NCI-H2171 treated with DMSO at 0.1 percent for 48 hours (cell line): ENCODE measurements at places on chromosomes 7 and 10.
A peak's percentile ranks its signal among the peaks of the same experiment; 100 is the strongest.

DNA sequence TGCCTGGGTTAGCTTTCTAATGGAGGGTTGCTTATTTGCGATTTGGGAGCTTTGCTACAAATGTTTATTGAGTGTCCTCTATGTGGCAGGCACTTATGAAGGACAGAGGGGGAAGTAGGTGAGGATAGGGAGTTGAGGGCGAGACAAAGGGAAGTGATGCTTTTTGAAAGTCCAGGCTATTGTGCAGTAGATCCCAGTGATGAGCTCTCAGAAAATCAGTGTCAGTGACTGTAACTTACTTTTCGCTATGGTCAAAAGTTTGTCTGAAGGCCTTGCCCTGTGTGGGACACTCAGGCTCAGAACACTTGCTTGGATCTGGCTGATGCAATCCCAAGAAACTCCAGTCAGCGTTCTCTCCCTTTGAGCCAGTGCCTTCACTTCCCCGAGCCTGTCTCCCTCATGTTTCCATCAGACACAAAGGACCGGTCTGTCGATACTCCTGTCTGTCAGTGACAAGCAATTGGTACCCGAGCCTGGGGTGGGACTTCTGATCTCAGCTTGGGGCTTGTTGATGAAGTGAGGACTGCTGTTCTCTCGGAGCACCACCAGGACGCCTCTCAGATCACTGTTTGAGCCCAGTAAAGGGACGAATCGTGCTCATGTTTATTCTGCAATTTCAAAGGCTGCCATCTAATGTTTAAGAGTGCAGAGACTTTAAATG lies 63.1 kb upstream of the SORCS3 start:
- DNase-seq = no peak

- DNase-seq = no peak
These were observed 5.2 kb upstream of the VAX1 start for GRCh38 chr10:117143103-117143823.

- DNase-seq = no peak
These were observed 18.2 kb downstream of the DPYSL4 start for GRCh38 chr10:132204781-132205473.

GRCh38 chr10:88903715-88904114 lies 23.7 kb downstream of the STAMBPL1 start:
- no peak for DNase-seq

DNA sequence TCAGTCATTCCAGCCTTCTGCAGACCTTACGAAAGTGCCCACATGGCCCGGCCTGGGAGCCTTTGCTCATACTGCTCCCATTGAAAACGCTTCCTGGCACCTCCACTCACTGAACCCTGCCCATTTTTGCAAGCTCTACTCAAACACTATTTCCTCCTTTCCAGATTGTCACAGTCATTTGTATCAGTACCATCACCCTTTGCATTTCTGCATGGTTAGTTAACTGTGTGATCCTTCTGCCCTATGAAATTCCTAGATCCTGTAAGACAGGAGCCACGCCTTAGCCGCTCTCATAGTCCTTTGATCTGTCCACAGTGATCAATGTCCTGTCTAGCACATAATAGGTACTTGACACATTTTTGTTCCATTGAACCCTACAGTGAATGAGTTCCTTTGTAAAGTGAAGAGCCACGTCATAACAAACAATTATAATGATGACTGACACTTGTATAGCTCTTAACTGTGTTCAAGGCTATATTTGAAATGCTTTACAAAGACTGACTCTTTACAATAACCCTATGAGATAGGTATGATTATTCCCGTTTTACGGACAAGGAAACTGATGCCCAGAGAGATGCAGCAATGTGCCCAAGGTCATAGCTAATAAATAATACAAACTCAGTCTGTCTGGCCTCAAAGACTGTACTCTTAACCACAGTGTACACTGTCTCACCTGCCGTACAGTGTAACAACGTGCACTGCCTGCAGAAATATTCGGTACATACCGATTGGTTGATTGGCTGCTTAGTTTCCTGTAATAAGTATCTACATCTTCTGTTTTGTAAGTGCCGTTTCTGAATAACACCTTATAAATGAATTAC lies 16.6 kb upstream of the ITIH2 start:
- DNase-seq = no peak

GRCh38 chr10:22010973-22011408 lies 7.5 kb upstream of the DNAJC1 start:
- DNase-seq = peak; percentile 9

GRCh38 chr10:112365451-112365850 lies 8.5 kb upstream of the ACSL5 start:
- no peak for DNase-seq

DNA sequence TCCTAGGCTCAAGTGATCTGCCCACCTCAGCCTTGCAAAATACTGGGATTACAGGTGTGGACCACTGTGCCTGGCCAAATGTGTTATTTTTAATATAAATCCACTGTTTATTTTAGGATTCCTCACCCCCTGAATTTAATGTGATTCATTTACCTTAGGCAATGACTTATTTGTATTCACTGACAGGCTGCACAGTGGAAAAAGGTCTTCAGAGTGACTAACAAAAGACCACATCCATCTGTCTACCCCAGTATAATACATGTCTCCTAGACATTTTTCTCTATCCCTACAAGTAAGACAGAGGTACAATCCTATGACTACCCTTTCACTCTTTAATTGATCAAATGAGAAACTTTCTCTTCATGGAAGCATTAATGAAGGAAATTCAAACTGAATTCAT lies 230.2 kb downstream of the AHR start:
- DNase-seq = no peak

DNA sequence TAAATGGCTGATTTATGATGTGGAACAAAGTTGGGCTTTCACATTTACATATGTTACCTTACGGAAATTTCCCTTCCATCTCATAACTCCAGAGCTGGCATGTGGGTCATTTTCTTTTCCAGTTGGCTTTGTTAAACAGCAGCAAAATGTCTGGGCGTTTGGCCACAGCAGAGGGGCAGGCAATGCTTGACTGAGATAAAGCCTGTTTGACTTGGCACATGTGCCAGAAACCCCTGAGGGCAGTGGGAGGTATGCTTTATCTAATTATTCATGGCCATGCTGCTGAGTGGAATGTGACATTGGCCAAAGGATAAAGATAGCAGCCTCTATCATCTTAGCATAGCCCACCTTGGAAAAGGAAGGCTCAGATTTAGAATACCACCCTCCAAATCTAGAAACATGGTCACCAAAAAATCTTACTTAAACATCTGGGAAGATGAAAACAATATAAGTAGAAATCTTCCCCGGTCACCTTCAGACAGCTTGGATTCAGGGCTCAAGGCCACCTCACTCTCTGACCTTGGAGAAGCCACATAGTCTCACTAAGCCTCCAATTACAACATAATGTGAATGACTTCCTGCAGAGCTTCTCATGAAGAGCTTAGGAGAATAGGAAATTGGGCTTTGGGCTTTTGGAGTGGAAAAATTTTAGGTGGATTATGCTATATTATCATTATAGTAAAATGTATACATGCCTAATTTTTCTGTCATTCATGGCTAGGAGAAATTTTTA lies 101.5 kb downstream of the GRM3 start:
- DNase-seq = no peak

DNA sequence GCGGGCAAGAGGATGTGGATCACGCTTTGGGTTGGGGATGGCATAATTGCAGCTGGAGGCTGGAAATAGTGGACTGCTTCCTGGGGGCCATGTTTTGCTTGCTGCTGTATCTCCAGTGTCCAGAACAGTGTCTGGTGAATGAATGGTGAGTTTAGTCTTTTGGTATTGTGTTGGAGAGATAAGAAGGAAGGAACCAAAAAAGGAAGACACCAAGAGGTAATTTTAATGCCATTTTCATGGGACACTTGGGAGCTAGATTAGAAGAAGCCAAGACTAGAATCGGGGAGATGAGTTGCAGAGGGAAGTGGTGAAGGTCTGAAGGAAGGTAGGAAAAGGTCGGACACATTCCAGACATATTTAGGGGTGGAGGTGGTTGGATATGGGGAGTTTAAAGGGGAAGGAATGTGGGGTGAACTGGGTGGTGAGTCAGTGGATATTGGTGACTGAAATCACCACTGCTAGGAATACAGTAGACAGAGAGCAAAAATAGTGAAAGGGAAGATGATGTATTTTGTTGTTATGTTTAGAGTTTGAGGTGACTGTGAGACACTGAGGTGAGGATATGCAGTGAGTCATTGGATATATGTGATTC lies 76.7 kb downstream of the CCNY start:
- no peak for DNase-seq

DNA sequence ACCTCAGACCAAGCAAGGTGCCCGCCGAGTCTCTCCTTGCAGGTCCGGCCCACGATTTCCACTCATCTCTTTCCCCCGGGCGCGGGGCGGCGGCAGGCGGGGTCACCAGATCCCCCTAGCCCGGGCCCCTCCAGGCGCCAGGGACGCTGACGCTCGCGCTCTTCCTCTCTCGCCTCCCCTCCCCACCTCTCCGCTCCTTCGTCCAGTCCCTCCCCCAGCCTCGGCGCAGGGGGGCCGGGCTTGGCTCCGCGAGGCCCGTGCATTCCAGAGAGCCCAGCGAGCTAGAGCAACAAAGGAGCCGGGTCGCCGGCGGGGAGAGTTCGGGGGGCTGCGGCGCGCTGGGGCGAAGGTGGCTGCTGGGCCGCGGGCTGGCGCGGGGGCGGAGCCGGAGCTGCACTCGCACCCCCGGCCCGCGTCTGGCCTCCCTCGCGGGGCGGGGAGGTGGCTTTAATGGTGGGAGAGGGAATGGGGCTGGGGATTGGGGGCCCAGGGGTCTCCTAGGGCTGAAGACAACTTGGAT lies at the start of gene SMO:
TSS of gene SMO (plus strand) at position 262 of the 520 bp plus-strand sequence. CDS start 519 bp downstream, outside the sequence.
- peak; percentile 34 for DNase-seq

GRCh38 chr10:47249881-47250280 lies 50.1 kb upstream of the GDF10 start:
- no peak for DNase-seq

- no peak for DNase-seq
These were observed 59.8 kb downstream of the COA1 start for GRCh38 chr7:43669286-43670081.

- DNase-seq = no peak
These were observed 105.0 kb upstream of the HDAC9 start for GRCh38 chr7:18390535-18390907.

GRCh38 chr10:3622845-3623621 lies 162.0 kb downstream of the KLF6 start:
- DNase-seq = no peak

DNA sequence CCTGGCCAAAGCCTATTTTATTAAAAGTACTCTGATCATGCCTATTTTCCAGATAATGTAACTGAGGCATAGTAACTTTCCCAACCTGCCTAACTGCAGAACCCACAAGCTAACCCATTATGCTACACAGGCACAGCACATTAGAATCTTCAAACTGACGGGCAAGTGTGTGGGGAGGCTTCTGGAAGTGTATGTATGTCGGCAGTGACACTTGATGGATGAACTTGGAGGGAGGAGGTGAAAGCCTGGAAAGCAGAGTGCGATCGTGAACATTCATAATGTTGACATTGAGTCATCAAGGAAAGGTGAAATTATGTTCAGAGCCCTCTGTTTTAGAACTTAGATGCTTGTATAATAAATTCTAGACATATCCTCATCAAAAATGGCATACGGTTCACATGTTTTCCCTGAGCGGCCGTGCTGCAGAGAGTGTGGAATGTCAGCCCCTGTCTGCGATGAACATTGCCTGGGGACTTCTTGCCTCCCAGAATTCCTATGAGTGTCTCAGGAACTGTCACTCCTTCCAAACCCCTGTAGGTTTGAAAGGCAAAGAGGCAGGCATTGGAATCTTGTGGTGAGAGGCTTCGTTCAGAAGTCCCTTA lies 102.4 kb downstream of the SLIT1 start:
- no peak for DNase-seq

DNA sequence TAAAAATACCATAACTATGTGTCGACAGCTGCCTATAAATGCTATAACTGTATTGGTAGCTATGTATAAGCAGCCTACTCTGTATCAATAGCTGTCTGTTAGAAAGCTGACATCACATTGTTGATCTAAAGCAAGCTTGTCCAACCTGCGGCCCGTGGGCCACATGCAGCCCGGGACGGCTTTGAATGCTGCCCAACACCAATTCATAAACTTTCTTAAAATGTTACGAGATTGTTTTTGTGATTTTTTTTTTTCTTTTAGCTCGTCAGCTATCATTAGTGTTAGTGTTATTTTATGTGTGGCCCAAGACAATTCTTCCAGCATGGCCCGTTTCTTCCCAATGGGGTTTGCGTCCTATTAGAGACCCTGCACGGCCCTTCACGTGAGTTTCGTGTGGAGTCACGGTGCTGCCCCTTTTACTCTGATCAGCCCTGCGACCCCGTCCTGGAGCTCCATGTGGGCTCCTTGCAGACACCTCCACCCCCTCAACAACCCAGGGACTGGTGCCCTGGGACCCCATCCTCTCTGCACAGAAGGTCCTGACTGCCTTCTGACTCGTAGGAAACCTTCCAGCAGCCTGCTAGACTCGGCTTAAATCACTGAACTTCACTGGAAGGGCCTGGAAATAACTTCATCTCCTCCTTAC lies 4.5 kb upstream of the PRKAR1B start:
- DNase-seq = no peak

DNA sequence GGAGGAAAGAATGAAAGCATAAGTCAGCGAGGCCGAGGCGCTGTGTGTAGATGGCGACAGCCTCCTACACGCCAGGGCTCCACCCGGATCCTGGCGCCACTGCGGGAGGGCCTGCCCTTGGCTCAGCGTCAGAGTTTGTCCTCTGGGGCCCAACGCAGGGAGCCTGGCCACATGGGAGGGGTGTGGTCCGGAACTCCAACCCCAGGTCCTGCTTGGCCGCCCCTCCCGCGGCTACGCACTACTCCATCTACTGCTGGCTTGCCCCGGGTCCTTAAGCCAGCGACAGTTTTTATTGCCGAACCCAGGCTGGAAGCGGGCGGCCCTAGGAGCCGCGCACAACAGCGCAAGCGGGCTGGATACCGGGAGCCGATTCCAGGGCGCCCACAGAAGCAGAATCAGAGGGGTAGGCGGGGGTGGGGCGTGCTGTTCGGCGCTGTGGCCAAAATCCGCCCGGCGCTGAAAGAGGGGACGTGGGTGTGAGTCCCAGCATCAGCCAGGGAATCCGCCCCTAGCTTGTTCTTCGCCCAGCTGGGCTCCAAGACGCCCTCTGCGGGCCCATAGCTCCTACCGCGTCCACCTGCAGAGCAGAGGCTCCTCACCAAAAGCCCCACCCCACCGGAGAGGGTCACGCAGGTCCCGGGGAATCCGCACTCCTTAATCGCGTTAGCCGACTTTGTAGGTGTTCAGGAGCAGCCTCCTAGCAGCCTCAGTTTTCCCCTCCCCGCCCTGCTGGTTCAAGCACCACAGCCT lies 4.5 kb downstream of the KAZALD1 start:
- peak; percentile 52 for DNase-seq

- DNase-seq = no peak
These were observed 304.6 kb downstream of the TNS3 start for GRCh38 chr7:47277321-47277781.

- DNase-seq = no peak
These were observed 21.3 kb upstream of the TMEM236 start for GRCh38 chr10:17730667-17731066.

- no peak for DNase-seq
These were observed 11.5 kb upstream of the PRKAG2 start for GRCh38 chr7:151888079-151889067.

DNA sequence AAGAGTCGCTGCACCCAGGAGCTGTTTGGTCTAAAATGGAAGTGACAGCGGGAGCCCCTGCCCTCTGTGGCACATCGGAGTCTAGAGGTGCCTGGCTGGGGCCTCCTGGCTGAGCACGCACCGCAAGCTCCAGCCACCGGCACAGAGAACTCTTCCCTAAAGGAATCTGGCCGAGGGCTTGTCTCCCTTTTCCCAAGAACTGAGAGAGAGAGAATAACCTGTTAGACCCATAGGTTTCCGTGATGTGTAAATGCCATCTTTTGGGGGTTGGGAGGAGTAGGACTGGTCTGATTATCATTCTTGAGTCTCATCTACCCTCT lies 47.3 kb downstream of the PROSER2 start:
- DNase-seq = no peak
